Stimulated activated CD8-positive, alpha-beta memory T cell treated with anti-CD3 and anti-CD28 coated beads, Interleukin-7, amount 100 ng/mL, for 1 hour (primary cell): ENCODE measurements at places on chromosomes 3 and 15.
A peak's percentile ranks its signal among the peaks of the same experiment; 100 is the strongest.

GRCh38 chr15:99114511-99115299 lies 9.8 kb downstream of the SYNM start:
- no peak for DNase-seq

- no peak for DNase-seq
Measured at GRCh38 chr3:186286114-186286513, 75.9 kb downstream of the DGKG start.

GRCh38 chr3:20039765-20040547 lies at the start of gene KAT2B:
Gene KAT2B, plus strand, starts transcription at chr3:20040446. Its CDS starts 32 bp downstream, at chr3:20040478.
- peak; percentile 72 for DNase-seq

GRCh38 chr3:76010252-76010651 lies 224.9 kb upstream of the ZNF717 start:
- no peak for DNase-seq
